ENCODE measurements at places on chromosomes 7 and 10. TPM values are rescaled to one million over a fixed set of nuclear protein-coding genes. Genes with fewer than 3 reads are reported as not detected.

CACNB2 gene
- 0.34 TPM for total RNA-seq

GRCh38 chr10:71266147-71266917, 52.7 kb upstream of the SLC29A3 start:
- no peak for DNase-seq
- H3K27ac ChIP-seq, result no peak overlapping the region
- no peaks in the 10 kb centered on the region for H3K4me1 ChIP-seq
- H3K27me3 ChIP-seq, result no peaks in the 10 kb centered on the region

- peak; percentile 96 for DNase-seq
- no peaks in the 10 kb centered on the region for H3K36me3 ChIP-seq
- H3K27me3 ChIP-seq, result no peaks in the 10 kb centered on the region
These were observed 91.8 kb downstream of the SPAG6 start for GRCh38 chr10:22436893-22437619.

DNA sequence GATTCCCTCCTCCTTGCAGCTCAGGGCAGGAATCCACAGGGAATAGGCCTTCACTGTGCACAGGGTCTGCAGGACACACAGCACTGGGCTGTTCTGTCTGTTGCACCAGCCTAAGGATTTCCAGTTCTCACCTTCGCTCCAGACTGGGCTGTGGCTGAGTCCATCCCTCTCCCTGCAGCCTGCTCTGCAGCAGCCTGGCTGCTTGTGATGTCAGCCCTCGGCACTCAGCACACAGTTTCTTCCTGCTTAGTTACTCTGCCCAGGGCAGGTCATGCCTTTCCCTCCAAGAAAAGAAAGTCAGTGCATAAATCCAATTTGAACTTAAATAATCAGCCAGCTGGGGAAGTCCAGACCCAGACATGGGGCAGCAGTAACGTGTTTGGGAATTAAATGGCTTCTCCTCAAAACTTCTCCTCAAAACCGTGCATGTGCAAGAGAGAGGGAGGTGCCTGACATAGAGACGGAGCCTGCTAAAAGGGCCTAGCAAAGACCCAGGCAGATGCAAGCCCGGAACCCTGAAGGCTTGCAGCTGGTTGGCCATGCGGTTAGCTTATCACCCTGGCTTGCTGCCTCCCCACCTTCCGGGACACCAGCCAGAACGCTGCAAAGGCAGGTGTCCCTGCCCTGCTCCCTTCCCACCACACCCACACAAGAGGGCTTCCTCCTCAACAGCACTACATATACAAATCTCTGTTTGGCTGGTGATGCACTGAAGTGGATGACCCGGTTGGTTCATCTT, 10.9 kb upstream of the GDF2 start:
- H3K36me3 ChIP-seq, result no peaks in the 10 kb centered on the region
- no peaks in the 10 kb centered on the region for H3K27me3 ChIP-seq
- peaks cover 52% of the 10 kb centered on the region for H3K4me1 ChIP-seq
- H3K4me3 ChIP-seq, result peak overlapping the region; percentile 0

GRCh38 chr10:12334186-12334530, 15.2 kb upstream of the CAMK1D start:
- no peak for DNase-seq
- H3K27me3 ChIP-seq, result no peaks in the 10 kb centered on the region
- H3K27ac ChIP-seq, result no peak overlapping the region
- no peaks in the 10 kb centered on the region for H3K36me3 ChIP-seq
- H3K4me1 ChIP-seq, result peaks cover 9% of the 10 kb centered on the region

DNA sequence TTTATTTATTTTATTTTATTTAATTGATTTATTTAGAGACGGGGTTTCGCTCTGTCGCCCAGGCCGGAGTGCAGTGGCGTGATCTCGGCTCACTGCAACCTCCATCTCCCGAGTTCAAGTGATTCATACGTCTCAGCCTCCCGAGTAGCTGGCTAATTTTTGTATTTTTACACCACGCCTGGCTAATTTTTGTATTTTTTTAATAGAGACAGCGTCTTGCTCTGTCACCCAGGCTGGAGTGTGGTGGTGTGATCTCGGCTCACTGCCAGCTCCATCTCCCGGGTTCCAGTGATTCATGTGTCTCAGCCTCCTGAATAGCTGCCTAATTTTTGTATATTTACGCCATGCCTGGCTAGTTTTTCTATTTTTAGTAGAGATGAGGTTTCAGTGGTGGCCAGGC, 34.2 kb downstream of the AP5Z1 start:
- H3K36me3 ChIP-seq, result no peaks in the 10 kb centered on the region
- DNase-seq, result no peak
- H3K27me3 ChIP-seq, result peaks cover 19% of the 10 kb centered on the region
- peaks cover 19% of the 10 kb centered on the region for H3K4me1 ChIP-seq
- no peak overlapping the region for H3K27ac ChIP-seq
- peak overlapping the region; percentile 41 for H3K4me3 ChIP-seq

CPN1 gene
- not detected for total RNA-seq

DNA sequence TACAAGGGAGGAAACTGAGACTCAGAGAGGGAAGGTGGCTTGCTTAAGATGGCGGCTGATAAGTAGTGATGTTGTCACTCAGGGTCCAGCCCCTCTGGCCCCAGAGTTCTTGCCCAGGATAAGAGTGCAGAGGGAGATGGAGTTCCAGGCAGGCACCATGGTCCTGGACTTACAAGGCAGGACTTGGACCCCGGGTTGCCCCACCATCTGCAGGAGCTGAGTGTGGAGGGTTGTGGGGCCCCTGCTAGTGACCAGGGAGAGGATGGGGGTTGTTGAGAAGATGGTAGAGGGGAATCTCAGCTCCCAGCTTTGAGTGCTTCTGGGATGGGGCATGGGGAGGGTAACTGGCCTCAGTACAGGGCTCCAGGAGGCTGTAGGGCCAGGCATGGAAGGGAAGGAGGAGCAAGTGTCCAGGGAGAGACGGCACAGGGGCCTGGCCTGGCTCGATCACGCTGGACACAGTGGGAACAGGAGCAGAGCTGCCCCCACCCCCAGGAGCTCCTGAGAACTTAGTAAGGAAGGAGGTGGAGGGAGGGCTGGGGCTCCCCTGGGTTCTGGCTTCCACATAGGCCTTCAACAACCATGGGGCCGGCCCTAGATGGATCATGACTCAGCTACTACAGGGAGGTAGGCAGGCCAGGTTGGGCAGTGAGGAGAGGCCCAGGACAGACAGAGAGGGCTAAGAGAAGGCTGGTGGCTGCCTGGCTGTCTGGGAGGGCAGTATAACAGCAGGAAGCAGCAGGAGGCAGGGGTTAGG, 28.2 kb downstream of the PPIF start:
- no peak overlapping the region for H3K4me3 ChIP-seq
- H3K27me3 ChIP-seq, result no peaks in the 10 kb centered on the region
- H3K4me1 ChIP-seq, result peaks cover 3% of the 10 kb centered on the region
- H3K36me3 ChIP-seq, result no peaks in the 10 kb centered on the region
- peak; percentile 16 for DNase-seq
- H3K27ac ChIP-seq, result no peak overlapping the region

DNA sequence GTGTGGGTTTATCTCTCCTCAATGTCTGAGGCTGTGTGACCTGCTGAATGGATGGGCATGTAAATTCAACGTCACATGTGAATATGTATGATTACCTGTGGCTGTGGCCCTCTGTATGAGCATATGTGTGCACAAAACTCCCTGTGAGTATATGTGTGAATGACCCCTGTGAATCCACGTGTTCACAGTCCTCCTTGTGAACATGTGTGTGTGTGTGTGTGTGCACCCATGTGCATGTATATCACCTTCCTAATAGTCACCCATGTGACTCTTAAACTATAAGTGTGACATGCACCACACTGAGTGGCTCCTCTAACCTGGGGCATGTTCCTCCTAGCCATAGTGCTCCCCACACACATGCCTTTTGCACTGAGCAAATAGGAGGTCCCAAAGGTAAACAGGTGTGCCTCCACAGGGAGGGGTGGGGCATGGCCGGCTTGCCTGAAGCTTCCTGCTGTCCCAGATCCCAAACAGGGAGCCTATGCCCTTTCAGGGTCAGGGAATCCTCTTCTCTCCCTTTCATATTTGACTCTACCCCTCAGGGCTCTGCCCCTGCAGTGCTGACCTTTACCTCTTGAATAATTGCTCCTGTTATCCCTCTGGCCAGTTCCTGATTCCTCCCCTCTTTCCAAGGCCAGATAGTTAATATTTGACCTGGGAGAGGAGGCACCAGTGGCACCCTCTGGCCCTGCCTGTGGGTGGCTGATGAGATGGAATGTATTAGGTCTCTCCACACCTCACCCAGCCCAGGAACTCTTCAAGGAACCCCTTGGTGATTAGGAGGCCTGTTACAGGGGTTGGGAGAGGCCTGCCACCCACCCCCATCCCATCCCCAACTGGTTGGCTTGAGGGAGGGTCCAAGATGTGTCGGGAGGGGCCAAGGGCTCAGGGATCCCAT, 1.9 kb downstream of the SEMA4G start:
- H3K27ac ChIP-seq, result no peak overlapping the region
- H3K36me3 ChIP-seq, result no peaks in the 10 kb centered on the region
- no peak for DNase-seq
- no peak overlapping the region for H3K4me3 ChIP-seq

- H3K36me3 ChIP-seq, result no peaks in the 10 kb centered on the region
- H3K27me3 ChIP-seq, result no peaks in the 10 kb centered on the region
- H3K27ac ChIP-seq, result no peak overlapping the region
- H3K4me1 ChIP-seq, result peaks cover 6% of the 10 kb centered on the region
- no peak for DNase-seq
These were observed 69.5 kb upstream of the ZNF438 start for GRCh38 chr10:31101123-31101522.

DNA sequence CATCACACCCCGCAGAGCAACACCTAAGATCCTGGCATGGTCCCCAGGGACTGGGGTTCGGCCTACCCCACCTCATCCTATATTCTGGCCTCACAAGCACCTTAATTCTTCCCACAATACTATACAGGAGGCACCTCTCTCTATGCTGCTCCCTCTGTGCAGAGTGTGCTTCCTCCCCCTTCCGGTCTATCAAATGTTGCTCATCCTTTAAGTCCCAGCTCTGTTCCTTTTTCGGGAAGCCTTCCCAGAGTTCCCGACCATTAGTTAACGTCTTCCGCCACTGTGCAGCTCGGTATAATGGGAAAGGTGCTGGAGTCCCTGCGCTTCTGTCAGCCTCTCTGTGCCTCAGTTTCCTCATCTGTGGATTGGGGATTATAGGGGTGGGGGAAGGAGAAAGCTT, 21.8 kb downstream of the PALD1 start:
- H3K27me3 ChIP-seq, result no peaks in the 10 kb centered on the region
- no peak for DNase-seq
- H3K27ac ChIP-seq, result no peak overlapping the region
- no peaks in the 10 kb centered on the region for H3K4me1 ChIP-seq
- no peaks in the 10 kb centered on the region for H3K36me3 ChIP-seq

GRCh38 chr10:119310806-119311205, 103.4 kb downstream of the GRK5 start:
- no peak overlapping the region for H3K4me3 ChIP-seq
- no peak overlapping the region for H3K27ac ChIP-seq
- DNase-seq, result no peak
- peaks cover 66% of the 10 kb centered on the region for H3K4me1 ChIP-seq
- no peaks in the 10 kb centered on the region for H3K36me3 ChIP-seq
- no peaks in the 10 kb centered on the region for H3K27me3 ChIP-seq

MKI67 gene
- total RNA-seq, result 0.92 TPM

WNT16 gene
- total RNA-seq, result not detected

PNLIP gene
- not detected for total RNA-seq

ERVW-1 gene
- total RNA-seq, result not detected

DNA sequence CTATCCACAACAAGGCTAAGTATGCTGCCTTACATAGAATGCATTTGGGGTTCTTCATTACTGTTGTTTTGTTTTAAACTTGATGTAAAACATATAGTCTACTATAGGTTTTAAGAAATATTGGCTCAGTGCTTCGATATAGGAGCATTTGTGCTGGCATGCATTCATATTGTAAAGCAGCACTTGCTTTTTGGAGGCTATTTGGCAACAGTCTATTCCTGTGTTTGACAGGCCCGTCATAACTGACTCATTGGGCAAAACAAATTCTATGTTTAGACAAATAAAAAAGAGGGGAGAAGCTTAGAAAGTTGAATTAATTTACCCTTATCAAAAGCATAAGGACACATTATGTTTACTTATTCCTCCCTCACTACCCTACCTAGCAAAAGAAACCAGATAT, 38.4 kb upstream of the PLXDC2 start:
- no peak overlapping the region for H3K27ac ChIP-seq
- H3K4me3 ChIP-seq, result no peak overlapping the region
- H3K27me3 ChIP-seq, result no peaks in the 10 kb centered on the region
- H3K4me1 ChIP-seq, result no peaks in the 10 kb centered on the region
- H3K36me3 ChIP-seq, result no peaks in the 10 kb centered on the region

DNA sequence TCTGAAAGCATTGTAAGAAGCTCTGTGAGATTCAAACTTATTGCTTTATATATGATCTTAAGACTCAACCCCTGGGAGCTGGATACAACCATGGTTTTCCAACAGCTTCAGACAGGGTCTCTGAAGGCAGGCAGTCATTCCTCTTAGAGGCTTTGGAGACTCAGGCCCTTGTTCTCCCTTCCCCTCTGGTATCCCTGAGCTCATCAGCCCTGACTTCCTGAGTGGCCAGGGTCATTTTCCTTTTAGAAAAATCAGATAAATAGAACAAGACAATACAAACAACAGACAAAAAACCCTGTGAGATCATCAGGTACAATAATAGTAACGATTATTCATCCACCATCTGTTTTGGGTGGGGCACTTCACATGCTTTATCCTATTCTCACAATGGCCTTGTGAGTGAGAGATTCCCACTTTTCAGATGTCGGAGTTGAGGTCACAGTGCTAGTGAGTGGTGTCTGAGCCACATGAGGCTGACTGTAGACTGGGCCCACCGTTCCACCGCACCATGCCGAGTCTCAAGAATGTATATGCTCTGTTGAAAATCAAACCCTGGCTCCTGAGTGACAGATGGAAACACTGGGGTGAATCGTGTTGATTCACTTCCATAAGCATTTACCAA, 144.2 kb downstream of the CXCL12 start:
- no peak overlapping the region for H3K27ac ChIP-seq
- H3K4me1 ChIP-seq, result no peaks in the 10 kb centered on the region
- no peak overlapping the region for H3K4me3 ChIP-seq
- H3K36me3 ChIP-seq, result no peaks in the 10 kb centered on the region
- DNase-seq, result no peak
- peaks cover 4% of the 10 kb centered on the region for H3K27me3 ChIP-seq

DNA sequence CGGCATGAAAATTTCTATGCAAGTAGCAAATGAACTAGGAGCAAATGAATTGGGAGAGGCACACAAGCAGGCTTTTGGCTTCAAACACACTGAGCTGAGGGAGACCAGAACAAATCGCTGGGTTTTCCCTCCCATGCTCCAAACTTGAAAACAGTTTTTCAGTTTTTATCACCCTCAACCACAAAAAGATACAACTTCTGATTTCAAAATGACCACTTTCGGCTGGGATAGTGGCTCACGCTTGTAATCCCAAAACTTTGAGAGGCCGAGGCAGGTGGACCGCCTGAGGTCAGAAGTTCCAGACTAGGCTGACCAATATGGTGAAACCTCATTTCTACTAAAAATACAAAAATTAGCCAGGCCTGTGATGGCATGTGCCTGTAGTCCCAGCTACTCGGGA, 9.0 kb upstream of the CHUK start:
- H3K36me3 ChIP-seq, result peaks cover 84% of the 10 kb centered on the region
- no peaks in the 10 kb centered on the region for H3K27me3 ChIP-seq
- no peak for DNase-seq
- H3K4me1 ChIP-seq, result no peaks in the 10 kb centered on the region
- no peak overlapping the region for H3K27ac ChIP-seq
- H3K4me3 ChIP-seq, result no peak overlapping the region
